ENCODE measurements at places on chromosomes 7 and 10.

GRCh38 chr7:86867163-86867762 is 192.2 kb downstream of the ELAPOR2 start:
- no peak for DNase-seq

- DNase-seq: no peak
These were observed 14.1 kb downstream of the CUL1 start for GRCh38 chr7:148712678-148713329.

GRCh38 chr7:130939321-130940095 is 205.5 kb upstream of the KLF14 start:
- DNase-seq: no peak

DNA sequence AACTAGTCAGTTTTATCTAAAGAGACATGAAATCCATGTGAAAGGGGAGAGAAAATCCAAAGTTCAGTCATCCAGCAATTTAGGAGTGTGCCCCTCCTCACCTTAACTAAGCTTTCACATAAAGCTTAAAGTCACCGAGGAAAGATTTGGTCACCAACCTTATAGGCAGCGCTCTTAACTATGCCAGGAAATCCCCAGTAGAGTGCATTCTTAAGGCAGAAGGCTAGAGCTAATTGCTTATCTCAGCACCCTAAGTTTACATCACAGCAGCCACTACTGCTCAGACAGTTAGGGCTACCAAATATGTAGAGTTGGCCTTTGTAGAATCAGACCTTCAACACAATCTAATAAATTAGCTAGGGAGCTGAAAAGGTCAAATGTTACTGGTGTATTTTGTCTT is 47.9 kb downstream of the MTPN start:
- no peak for DNase-seq

GRCh38 chr10:26799342-26799741 is 61.4 kb downstream of the ABI1 start:
- DNase-seq: peak; percentile 74

DNA sequence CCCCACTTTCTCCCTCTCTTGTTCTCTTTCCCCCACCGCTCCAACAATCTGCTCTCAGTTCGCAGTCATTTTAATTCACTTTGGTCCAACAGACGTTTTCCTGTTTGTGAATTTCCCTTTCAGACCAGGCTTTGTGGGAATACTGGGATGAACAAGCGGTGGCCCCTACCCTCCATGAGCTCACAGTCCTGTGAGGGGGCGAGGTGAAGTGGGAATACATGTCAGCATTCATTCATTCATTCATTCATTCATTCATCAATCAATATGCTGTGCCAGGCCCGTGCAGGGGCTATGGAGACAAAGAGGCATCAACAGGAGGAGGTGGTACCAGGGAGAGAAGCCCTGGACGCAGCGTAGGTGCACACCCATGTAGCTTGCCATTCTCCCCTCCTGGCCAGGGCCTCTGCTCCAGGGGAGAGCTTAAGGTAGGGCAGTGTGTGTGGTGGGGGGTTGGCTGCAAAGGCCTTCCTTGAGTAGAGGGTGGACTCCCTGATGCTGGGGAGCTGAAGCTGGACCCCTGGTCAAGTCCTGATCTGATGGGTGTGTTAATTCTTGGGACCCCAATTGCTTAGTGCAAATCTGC is 16.1 kb downstream of the PRF1 start:
- DNase-seq: no peak

DNA sequence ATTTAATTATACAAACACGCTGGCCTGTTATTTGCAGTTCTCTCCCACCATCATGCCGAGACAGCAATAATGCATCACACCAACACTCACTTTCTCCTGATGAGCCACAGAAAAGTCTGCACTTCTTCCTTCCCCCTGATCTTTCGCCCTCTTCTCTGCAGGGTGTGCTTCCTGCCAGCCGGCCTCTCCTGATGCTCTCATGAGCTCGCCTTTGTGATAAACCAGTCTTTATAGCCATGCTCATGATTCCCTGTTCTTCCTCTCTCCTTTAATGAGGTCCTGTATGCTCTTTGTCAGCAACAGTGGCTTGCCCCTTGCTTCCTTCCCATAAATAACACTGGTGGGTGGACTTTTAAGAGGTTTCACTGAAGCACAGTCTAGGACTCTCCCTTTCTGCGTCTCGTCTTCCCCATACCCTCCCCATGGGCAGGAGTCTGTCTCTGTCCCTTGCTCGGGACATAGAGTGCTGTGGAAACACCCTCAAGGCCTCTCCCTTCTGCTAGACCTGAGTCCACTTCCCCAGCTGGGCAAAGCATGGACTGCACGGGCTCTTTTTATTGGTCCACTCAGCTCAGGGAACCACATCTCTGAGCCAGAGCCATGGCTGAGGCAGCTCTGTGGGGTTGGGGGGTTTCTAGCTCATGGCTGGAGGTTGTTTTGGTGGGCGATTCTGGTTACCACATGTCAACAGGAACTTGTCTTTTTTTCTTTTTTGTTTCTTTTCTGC is 133.9 kb downstream of the C10orf105 start:
- DNase-seq: no peak

- no peak for DNase-seq
These were observed 49.3 kb downstream of the DENND2A start for GRCh38 chr7:140591180-140591902.

DNA sequence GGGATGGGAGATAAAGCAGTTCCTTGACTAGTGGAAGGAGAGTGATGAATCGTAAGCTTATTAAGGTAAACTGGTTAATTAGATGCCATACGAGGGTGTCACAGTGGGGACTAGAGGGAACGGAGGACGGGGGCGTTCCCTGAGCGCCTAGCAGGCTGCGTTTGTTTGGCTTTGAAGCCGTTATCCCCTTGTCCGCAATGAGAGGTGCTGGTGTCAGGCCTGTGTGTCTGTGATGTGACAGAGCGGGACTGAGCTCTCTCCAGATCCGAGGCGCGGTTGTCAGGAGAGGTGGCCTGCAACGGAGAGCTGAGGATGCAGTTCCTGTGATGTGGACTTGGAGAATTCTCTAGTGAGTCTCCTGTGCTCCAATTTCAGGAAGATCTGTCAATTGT is 60.0 kb upstream of the PRPS1L1 start:
- DNase-seq: peak; percentile 72

DNA sequence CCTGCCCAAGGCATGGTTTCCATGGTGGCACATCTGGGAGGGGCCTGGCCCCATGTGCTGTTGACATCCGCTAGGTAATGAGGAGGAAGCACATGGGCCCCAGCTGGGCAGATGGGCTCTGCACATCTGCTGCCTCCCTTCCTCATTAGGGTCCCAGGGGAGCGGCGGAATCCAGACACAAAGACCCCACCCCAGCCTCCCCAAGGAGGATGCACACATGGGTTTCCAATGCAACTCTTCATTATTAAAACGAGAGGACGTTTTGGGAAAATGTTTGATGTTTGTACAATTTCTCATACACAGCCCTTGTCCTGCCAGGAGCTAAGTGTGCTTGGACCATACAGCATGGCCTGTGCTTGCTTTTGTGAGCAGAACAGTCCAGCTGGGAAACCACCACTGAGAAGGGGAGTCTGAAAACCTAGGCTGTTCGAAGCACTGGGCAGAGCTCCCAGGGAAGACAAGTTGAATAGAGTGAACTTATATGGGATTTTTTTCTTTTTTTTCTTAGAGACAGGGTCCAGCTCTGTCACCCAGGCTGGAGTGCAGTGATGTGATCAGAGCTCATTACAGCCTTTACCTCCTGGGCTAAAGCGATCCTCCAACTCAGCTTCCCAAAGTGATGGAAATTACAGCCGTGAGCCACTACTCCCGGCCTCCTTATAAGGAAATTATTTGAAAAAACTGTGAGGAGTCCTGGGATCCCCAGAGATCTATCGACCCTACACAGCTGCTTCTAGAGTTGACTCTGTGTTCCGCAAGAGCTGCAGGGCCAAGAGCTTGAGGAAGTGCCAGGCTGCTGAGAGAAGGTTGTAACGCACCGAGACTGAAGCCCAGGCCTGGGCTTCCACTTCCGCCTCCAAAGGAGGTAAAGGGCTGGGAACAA is 23.4 kb downstream of the FAM107B start:
- peak; percentile 39 for DNase-seq

- DNase-seq: no peak
These were observed 118.1 kb upstream of the EGR2 start for GRCh38 chr10:62934258-62934657.

- DNase-seq: no peak
These were observed 98.9 kb downstream of the PRLHR start for GRCh38 chr10:118496525-118496924.

DNA sequence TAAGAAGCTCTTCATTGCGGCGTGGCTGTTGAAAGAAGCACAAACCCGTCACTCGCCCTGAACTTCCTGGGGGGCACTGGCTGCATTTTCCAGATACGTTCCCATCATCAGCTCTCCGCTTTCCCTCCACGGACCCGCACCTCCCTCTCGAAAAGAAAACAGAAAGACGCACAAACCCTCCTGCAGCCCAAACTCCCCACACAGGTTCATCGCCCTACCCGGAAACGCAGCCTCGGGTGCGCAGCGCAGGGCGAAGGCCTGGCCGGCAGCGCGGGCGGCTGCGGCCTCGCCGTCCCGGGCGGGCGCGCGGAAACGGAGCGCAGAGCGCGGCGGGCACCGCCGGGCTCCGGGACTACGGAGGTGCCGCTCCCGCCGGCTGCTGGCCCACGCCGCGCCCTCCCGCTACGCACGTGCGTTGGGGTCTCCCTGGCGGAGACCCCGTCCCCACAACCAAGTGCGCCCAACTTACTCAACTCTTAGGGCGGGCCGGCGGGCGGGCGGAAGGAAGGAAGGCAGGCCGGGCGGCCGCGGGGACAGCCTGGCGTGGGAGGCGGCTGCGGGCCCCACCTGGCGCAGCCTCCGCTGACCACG is 822 bp downstream of the ZNF800 start:
- peak; percentile 8 for DNase-seq

- DNase-seq: no peak
These were observed 81.1 kb upstream of the TMEM72 start for GRCh38 chr10:44830022-44830421.

- DNase-seq: no peak
These were observed 288.3 kb upstream of the NFE2L3 start for GRCh38 chr7:25863729-25864110.

GRCh38 chr7:96026611-96027010 is 254.3 kb downstream of the DYNC1I1 start:
- no peak for DNase-seq

- no peak for DNase-seq
These were observed 443.7 kb upstream of the LRRN3 start for GRCh38 chr7:110647266-110647665.

DNA sequence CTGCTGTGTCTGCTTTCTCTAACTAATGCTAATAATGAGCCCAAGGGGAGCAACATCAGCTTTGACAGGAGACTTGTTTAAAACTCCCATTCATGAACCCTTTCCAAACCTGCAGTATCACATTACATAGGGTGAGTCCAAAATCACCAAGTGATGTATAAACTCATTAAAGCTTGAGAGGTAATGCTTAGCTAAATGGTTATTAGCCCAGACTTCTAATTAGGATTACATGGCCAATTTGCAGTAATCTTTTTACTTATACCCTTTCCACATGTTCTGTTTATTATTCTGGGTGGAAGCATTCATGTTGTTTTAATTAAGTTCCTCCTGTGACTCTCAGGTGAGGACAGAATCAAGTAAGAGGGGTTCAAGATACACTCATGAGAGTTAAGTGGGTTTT is 17.5 kb downstream of the ZNF138 start:
- no peak for DNase-seq

GRCh38 chr7:110358028-110358427 is 732.9 kb upstream of the LRRN3 start:
- no peak for DNase-seq

- DNase-seq: no peak
These were observed 291.1 kb upstream of the LYZL1 start for GRCh38 chr10:28997734-28998133.

DNA sequence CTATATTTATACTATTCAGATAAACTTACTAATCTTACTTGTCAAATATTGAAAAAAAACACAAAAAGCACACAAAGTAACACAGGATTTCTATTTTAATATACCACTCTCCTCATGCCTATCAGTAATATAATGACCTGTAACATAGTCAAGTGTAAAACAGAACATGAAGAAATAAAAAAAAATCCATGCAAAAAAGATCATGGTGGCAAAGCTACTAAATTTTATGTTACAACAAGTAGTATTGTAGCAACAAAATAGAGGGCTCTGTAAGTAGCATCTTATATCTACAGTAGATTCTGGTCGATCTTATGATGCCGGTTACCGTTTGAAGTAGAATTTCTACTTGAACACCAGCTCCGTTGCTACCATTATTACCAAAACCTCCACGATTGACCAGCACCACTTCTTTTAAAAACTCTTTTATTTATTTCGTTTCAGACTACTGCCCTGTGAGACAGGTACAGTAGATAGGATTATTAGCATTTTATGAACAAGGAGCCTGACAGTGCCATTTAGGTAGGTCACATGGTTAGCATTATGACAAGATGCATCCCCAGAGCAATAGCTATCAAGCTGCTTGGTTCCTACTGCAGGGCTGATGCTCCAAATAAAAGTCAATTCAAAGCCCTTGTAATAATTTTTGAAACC is 2.1 kb downstream of the CPED1 start:
- no peak for DNase-seq

- DNase-seq: no peak
These were observed 63.2 kb upstream of the KLF6 start for GRCh38 chr10:3848005-3848774.

DNA sequence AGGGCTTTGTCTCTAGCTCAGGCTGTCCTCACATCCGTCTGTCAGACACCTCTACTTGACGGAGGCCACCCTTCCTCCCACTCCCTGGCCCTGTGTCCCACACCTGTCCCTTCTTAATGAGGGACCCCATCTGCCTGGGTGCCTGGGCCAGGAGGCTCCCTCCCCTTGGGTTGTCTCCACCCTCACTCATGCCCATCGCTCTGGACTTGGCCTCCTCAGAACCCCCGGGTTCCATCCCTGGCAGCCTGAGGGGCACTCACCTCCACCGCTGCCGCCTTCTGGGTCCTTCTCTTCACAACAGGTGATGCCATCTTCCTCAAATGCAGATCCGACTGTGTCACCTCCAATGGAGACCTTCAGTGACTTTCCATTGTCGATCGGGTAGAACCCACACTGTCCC is 20.2 kb upstream of the GJD4 start:
- DNase-seq: no peak

DNA sequence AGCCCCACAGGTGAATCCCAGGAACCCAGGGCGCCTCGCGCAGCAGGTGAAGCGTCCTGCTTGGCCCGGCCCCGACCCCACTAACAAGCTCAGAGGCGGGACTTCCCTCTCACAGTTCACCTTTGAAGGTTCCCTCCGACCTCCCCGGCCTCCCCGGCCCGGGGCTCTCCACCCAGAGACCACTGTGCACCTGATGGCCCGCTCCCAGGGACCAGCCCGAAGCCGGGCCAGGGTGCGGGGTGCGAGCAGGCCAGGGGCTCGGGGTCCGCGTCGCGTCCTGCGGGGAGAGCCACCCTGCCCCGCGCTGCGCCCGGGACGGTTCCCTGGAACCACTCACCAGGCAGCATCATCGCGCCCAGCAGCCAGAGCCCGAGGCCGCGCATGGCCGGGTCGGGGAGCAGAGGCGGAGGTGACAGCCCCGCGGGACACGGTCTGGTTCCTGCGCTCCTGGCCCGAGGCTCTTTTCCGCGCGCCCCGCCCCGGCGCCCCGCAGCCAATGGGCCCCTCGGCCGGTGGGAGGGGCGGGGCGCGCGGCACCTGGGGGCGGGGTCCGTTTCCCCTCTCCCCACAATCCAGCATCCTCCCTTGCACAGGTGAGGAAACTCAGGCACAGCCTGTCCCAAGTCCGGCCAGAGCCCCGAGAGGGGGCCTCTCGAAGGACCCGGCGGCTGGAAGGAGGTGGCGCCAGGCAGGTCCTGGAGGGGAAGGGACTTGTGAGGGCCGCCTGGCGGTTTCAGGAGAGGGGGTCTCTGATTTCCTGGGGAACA is at the start of gene ADAM8:
Gene ADAM8 (minus strand): TSS at position 434 of the 767 bp plus-strand sequence. CDS start 51 bp downstream, at position 383.
- DNase-seq: no peak

Measured in cerebellar cortex (tissue), 1 donor.